ENCODE measurements at places on chromosomes 13 and 19. TPM values are rescaled to one million over a fixed set of nuclear protein-coding genes. Genes with fewer than 3 reads are reported as not detected.

The CYP4F8 gene
- total RNA-seq: 0.26 TPM

The FLT1 gene
- total RNA-seq: 15.3 TPM

The EFNB2 gene
- total RNA-seq: 4.6 TPM

The DAPK3 gene
- 44.5 TPM for total RNA-seq

The SHANK1 gene
- 2.3 TPM for total RNA-seq

The TUBB4A gene
- 3.0 TPM for total RNA-seq

The GJB6 gene
- not detected for total RNA-seq

The SCGB2B2 gene
- 4.3 TPM for total RNA-seq

The MED16 gene
- 49.8 TPM for total RNA-seq

The ZNF530 gene
- total RNA-seq: 2.6 TPM

The OLFM2 gene
- total RNA-seq: 11.9 TPM

The CLDN10 gene
- 228 TPM for total RNA-seq

The CCDC70 gene
- not detected for total RNA-seq

The NBEA gene
- 19.1 TPM for total RNA-seq

The C19orf67 gene
- total RNA-seq: not detected

The COX6B1 gene
- 134 TPM for total RNA-seq

The PCSK4 gene
- total RNA-seq: 10.9 TPM

The FXYD3 gene
- total RNA-seq: 51.6 TPM

The SYNGR4 gene
- 0.78 TPM for total RNA-seq

All from body of pancreas (tissue), 4 donors.